SK-MEL-5 (cell line): ENCODE measurements at places on chromosomes 5 and 9.

- peak; percentile 83 for DNase-seq
Observed at GRCh38 chr5:127564002-127564769, 46.7 kb downstream of the PRRC1 start.

GRCh38 chr5:109063223-109063622 is 315.5 kb downstream of the FER start:
- no peak for DNase-seq

GRCh38 chr5:62133426-62133825 is 172.6 kb upstream of the KIF2A start:
- DNase-seq = no peak

- DNase-seq = no peak
Observed at GRCh38 chr5:62256161-62257019, 49.6 kb upstream of the KIF2A start.

GRCh38 chr5:109784687-109785086 is 95.0 kb downstream of the MAN2A1 start:
- no peak for DNase-seq

DNA sequence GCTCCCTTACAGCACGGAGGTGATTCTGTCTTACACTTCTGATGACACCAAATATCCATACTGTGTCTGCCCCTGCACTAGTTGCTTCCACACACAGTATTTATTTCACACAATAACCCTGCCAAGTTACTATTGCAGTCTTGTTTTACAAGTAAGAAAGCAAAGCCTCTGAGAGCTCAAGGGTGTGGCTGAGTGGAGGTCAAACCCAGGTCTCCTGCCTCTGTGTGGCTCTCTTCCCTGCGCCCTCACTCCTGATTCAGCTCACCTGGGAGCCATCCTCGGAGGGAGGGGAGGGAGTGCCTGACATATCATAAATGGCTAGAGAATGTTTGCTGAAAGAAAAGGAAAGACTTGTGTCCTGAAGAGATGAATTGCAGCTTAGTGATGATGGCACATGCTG is 41.0 kb downstream of the MVB12B start:
- DNase-seq = no peak
